ENCODE measurements at places on chromosomes 1 and 21. TPM values are rescaled to one million over a fixed set of nuclear protein-coding genes. Genes with fewer than 3 reads are reported as not detected.

DNA sequence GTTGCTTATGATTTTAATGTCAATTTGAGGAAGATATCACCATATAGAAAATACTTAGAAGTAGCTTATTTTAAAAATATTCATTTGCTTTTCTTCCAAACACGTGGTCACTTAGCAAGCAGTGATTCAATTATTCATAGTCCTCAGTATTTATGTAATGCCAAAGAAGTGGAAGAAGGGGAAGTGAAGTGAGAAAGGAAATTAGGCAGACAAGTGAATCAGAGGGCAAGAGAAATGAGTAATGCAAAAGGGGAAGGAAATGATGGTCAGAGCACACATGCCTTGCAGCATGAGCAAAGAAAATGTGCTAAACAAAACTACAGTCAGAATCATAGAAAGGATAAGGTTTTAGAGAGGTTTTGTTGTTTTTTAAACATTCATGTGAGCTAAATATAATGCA is 31.8 kb downstream of the SDCCAG8 start:
- DNase-seq = no peak

DNA sequence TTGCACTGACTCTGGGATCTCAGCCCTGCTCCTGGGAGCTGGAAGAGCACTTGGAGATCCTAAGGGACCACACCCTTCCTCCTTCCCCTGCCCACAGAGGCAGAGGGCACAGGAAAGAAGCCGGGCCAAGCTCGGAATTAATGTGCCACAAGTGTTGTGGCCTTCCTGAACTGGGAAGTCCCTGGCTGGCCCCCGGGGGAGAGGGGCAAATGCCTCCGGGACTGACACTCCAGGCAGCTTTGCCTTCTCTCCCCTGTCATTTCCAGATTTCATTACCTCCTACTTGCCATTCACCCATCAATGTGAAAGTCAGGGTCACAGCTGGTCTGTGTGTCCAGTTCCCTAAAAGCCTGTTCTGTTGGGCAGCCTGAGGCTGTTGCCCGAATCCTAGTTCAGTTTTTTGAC is 21.7 kb downstream of the SESN2 start:
- DNase-seq = no peak

Gene MTARC1
- polyA plus RNA-seq = 4.5 TPM

GRCh38 chr1:93704052-93704451 is 22.4 kb upstream of the BCAR3 start:
- DNase-seq = no peak

- DNase-seq = no peak
These were observed 43.4 kb upstream of the LRRC8C start for GRCh38 chr1:89589515-89589914.

Gene CNR2
- 0.06 TPM for polyA plus RNA-seq

- no peak for DNase-seq
These were observed 448.3 kb downstream of the MATN1 start for GRCh38 chr1:30274976-30275621.
